ENCODE measurements at places on chromosomes 3 and 15.

DNA sequence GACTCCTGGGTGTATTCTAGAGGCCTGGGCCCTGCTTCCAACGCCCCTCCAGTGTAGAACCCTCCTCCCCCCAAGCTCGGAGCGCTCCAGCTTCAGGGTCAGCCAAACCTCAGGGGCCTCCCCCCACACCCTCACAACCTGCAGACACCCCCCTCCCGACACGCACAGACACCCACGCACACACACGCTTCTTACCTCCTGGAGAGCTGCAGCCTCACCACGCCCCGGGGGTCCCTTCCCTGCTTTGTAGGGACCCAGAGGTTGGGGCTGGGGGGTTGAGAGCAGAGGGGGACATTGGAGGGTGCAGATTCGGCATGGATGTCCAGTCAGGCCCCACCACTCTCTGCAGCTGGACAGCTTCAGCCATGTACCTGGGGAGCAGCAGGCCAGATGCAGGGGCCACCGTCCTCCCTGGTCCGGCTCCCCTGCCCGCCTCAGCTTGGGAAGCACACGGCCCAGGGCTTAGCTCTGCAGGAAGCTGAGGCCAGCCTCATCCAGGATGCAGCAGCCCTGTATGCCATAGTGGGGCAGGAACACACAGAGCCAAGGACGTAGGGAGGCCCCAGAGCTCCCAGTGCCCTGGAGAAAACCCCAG lies 13.0 kb downstream of the ZDHHC19 start:
- no peak for DNase-seq

DNA sequence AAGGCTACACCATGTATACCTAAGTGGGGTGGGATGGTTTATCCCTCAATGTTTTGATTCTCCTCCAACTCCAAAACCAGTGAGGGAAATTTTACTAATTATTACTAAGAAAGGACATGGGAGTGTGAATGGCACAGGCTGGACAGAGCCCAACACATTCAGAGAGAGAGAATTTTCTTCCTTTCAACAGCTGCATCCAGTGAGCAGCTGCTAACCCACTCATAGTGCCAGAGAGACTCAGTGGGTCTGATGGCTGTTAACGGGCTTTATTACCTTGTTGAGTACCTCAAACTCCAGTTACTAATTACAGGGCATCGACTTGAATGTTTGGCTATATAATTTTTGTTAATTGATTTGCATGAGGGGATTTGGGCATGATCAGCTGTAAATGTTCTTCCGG lies 75.8 kb downstream of the RORA start:
- DNase-seq: no peak

DNA sequence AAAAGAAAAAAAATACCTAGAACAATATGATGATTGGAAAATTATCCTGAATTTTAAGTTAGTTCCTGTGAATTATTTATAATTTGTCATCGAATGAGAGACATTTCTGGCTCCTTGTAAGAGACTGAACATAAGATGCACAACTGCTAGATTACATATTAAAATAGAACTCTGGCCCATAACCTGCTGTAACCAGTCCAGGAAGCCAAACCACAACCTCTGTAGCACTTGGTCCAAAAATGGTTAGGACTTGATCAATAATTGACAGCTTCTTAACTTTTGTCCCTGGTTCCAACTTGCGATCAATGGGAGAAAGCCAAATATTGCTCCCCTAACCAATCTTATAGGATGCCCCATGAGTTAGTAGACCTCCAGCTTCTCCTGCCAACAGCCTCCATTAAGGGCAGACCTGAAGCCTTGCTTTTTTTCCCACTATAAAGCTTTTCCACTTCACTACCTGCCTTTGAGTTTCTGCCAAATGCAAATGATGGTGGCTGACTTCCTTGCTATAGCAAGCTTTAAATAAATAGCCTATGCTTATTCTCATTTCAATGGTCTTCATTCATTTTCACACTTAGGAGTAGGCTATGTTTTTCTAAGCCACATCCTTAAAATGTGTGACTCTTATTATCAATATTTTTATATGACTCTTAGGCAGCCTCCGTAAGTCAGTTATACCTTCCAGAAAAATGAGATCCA lies 224.0 kb upstream of the ARHGEF26 start:
- DNase-seq: no peak

- DNase-seq: no peak
Observed at GRCh38 chr15:67216859-67217258, 37.6 kb downstream of the AAGAB start.

GRCh38 chr3:12005951-12006625 lies 1.9 kb downstream of the SYN2 start:
- DNase-seq: no peak
